ENCODE measurements at places on chromosomes 6 and 20. TPM values are rescaled to one million over a fixed set of nuclear protein-coding genes. Genes with fewer than 3 reads are reported as not detected.

Gene ZBTB12
- total RNA-seq: 2.7 TPM

Gene KCNQ5
- total RNA-seq: 10.5 TPM

Gene EMILIN3
- not detected for total RNA-seq

Gene EDN1
- 11.3 TPM for total RNA-seq

- peak; percentile 89 for DNase-seq
These were observed 93.0 kb downstream of the ADTRP start for GRCh38 chr6:11685481-11686093.

DNA sequence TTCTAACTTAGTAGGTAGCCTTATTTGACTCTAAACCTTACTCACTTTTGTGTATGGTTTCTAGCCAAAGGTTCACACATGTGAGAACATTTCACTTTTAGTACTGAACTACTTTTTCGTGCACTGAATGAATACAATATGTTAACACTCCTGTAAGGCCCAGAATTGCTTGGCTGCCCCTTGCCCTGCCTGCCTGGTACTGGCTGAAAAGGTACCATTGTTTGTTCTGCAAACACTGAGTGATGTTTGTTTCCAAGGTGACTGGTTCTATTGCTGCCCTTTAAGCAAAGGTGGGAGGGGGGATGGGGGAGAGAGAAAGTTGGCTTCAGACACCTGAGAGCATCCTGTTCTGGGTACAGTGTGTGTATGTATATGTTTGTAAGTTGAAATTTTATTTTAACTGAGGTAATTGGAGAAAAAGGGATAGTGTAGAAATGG, 31.2 kb downstream of the RREB1 start:
- DNase-seq: peak; percentile 49

DNA sequence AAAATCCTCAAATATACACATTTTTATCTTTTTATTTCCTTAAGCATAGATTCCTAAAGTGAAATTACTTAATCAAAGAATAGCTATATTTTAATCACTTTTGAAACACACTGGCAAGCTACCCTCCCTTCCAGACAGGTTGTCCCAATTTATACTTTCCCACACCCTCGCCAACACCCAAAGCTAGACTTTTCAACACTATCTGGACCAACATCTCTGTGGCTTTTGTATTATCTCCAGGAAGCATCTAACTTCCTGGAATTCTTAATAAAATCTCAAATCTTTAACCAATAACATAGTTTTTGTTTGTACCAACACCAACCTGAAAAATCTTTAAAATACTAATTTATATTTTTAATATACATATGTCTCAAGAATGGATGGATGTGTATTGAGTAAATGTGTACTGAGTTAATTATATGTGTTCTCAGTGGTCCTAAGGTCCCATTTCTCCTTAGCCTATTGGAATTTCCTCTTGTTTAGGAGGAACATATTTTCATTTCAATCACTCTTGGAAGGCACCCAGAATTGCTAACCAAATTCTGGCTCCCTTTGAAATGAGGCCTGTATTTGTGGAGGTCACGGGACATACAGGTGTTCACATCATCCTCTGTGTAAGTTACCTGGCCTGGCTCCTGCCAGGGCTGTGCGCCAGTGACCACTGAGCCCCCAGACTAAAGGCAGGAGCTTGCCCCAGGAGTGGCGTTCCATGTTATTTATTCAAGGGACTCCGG, 17.4 kb upstream of the GFOD1 start:
- no peak for DNase-seq

GRCh38 chr6:77440206-77440976, 22.9 kb downstream of the HTR1B start:
- DNase-seq: no peak

DNA sequence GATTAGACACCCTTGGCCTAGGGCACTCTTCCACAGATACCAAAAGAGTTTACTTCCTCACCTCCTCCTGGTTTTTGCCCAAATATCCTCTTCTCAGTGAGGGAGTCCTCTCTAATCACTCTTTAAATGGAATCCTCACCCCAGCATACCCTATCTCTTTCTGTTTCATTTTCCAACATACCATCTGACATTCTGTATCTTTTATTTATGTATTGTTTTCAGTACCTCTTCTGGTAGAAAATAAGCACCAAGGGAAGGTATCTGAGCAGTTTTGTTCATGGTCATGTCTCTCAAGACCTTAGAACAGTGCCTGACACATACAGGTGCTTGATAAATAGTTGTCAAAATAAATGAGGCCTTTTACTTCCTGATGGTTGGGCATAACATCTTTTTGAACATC, 55.1 kb downstream of the KIAA0408 start:
- no peak for DNase-seq

GRCh38 chr6:54621285-54621684, 225.3 kb upstream of the FAM83B start:
- no peak for DNase-seq
